ENCODE measurements at places on chromosomes 6 and 20.

GRCh38 chr6:145670311-145670710 is 65.0 kb downstream of the EPM2A start:
- no peak for DNase-seq

GRCh38 chr20:45322952-45323383 is 14.9 kb upstream of the MATN4 start:
- no peak for DNase-seq

- no peak for DNase-seq
These were observed 50.5 kb downstream of the HLA-A start for GRCh38 chr6:29992807-29993206.

GRCh38 chr6:111804627-111805235 is 68.5 kb downstream of the FYN start:
- DNase-seq, result no peak

GRCh38 chr6:14499841-14500240 is 382.3 kb downstream of the CD83 start:
- DNase-seq, result no peak

DNA sequence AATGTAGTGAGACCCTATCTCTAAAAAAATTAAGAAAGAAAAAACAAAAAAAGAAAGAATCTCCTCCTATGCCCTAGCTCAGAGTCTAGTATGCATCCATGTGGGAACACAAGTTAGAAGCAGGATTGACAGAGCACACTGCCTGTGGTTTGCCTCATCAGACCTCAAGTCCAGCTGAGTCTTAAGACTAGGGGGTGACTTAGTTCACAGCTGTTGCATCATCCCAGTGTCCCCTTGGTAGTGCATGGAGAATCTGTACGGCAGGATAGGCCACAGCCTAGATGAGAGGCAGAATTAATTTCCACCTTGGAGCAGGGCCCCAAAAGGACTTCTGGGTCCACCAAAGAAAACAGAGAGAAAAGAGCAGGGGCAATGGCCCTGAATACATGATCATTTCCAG is 13.7 kb downstream of the PNPLA1 start:
- no peak for DNase-seq

DNA sequence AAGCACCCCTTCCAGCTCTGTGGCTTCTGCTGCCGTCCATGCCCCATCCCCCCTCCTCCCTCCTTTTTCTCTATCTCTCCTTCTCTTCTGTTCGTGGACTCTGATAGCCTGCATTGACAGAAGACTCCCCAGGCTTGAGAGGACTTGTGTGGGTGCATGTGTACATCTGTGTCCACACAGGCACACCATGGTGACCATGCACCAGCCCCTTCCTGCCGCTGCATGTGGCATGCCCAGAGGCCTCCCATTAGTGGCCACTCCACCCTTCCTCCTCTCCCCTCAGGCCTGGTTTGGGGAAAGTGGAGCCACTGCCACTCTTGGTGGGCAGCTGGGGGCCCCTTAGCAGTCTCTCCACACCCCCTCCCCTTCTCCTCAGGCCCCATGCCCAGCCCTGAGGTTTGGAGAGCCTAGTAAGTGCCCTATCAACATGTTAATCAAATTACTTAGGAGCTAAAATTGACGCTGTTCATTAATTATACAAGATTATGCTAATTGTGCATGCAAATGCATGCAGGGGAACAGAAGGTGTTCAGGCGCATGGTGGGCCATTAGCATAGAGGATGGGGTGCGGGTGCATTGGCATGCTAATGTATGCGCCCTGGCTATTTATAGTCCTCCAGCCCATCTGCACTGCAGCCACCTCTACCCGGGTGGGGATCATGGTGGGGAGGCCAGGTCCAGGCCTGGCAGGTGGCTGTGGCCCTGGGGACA is 45.9 kb downstream of the EBF4 start:
- no peak for DNase-seq

DNA sequence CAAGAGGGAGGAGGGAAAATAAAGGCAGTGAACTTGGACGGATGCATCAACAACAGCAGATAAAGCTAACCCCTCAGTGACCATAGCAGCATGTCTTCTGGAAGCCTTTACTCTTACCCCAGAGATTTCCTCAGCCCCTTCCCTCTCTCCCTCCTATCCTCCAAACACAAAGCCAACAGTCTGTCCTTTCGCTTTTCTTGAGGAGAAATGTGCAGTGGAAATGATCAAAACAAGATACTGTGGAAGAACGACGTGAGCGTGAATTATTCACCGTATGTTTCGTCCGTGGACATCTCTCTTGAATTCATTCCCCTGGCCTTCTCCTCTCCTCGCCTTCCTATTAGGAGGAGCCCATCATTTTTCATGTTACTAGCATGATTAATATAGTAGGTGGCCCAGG is 8.5 kb downstream of the NRN1 start:
- DNase-seq, result no peak

- DNase-seq, result no peak
These were observed 15.0 kb upstream of the PKHD1 start for GRCh38 chr6:52102405-52102804.

GRCh38 chr6:153340568-153340967 is 209.5 kb upstream of the RGS17 start:
- no peak for DNase-seq

GRCh38 chr20:35776513-35777101 is 4.8 kb downstream of the PHF20 start:
- DNase-seq, result no peak

- no peak for DNase-seq
These were observed 20.0 kb upstream of the IL22RA2 start for GRCh38 chr6:137193256-137194070.

- no peak for DNase-seq
These were observed 365.2 kb downstream of the SYNE1 start for GRCh38 chr6:152271776-152272464.

- no peak for DNase-seq
These were observed 143.7 kb downstream of the REV3L start for GRCh38 chr6:111339294-111339693.

DNA sequence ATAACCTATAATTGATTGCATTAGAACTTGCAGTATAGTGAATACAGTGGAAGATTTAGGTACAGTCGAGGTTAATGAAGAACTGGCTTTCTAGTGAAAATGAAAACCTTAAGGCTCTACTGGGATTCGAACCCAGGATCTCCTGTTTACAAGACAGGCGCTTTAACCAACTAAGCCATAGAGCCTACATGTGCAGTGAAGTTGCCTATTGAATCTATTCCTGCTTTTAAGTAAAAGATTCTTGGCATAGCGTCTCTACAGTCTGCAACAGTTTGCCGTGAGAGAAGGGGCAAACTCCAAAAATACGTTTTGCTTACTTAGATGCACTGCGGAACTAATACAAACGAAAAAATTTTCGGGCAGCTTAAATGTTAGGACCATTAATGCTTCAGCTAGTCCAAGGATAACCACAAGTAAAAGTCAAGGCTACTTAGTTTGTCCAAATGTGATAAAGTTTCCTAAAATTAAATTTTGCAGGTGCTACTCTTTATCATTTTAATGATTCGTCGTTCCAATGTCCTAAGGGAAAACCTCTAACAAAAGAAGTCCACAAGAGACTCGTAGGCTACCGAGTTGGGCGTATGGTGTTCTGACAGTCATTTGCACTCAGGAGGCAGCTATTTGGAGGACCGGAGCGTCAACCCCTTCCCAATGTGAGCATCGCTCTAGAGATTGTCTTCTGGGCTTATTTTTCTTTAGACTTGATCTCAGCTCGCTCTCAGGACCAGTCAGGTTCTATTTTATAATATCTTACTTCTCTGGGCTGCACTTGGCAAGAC is 31.3 kb upstream of the ZSCAN23 start:
- DNase-seq, result no peak

DNA sequence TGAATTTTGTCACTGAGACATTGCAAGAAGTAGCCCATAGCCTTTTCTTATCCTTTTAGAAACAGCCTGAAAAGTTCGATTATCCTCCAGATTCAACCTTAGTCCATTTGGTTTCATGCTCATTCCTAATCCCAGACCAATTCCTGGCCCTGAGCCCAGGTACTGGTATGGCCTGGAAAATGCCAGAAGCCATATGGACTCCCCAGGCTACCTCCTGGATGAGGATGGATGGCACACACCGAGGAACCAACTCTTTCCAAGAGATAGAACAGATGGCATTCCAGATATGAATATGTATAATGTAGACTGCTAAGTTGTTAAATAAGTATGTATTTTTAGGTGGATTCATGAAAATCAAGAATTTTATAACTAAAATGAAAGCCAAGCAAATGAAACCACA is 51.6 kb upstream of the SNAP25 start:
- no peak for DNase-seq

GRCh38 chr6:132817554-132818403 is 3.4 kb downstream of the RPS12 start:
- DNase-seq, result no peak

DNA sequence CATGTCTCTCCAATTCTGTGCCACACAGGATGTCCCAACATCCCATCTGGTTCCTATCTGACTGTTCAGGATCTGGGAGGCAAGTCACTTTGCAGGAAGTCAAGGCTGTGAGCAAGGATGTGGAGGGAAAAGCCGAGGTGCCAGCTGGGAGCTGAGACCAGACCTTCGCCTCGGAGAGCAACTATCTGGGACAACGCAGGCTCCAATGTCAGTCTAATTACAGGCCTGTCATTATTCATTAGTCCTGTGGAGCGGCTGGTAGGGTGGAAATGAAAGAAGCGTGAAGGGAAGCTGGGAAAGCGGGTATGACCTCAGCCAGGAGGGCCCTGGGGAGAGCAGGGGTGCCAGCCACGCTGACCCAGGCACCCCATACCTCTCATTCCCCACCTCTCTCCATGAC is 147.3 kb downstream of the UNC5CL start:
- no peak for DNase-seq

- no peak for DNase-seq
These were observed 40.4 kb upstream of the TBC1D7 start for GRCh38 chr6:13368731-13369115.

GRCh38 chr6:106530502-106530901 is 98.8 kb downstream of the RTN4IP1 start:
- no peak for DNase-seq

DNA sequence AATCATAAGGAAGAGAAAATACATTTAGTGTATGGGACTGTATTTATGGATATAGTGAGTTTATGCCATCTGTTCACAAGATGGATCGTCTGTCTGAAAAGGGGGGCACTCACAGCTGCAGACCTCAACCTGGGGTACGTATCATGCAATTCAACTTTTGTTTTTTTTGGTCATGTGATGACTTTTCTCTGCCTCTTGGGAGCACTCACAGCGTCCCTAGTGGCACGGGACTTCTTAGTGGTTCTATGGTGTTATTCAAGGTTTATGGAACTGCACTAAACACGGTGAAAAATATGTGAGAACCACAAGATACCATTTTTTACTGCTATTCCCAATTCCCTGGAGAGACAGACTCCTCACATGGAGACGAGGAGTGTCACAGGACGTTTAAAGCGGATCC is 60.4 kb upstream of the MPC1 start:
- DNase-seq, result no peak

- DNase-seq, result no peak
These were observed 67.3 kb downstream of the LY86 start for GRCh38 chr6:6655805-6656251.

- no peak for DNase-seq
These were observed 36.1 kb downstream of the GMDS start for GRCh38 chr6:2209226-2209809.

GRCh38 chr6:48754641-48755040 is 643.6 kb upstream of the PTCHD4 start:
- DNase-seq, result no peak

DNA sequence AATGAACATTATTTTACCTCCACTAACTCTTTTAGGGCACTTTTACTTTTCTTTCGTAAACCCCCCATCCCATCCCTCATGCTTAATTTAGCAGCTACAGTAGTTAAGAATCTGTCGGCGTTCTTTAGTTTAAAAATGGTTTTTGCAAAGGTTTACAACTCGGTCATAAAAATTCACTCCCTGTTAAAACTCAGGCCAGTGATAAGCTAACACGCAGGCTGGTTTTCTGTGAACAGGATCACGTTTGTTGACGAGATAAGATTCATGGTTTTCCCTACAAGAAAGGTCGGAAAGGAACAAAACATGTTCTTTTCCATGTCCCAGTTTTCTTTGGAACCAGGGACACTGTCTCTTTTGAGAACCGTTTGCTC is 101.1 kb downstream of the TOX2 start:
- DNase-seq, result no peak

GRCh38 chr20:9515741-9516233 is 1.4 kb downstream of the LAMP5 start:
- DNase-seq, result no peak

- no peak for DNase-seq
These were observed 14.5 kb downstream of the NOL4L start for GRCh38 chr20:32570401-32571190.

All from GM12892 (cell line).